Erythroblast (primary cell): ENCODE measurements at places on chromosomes 2 and 18.

GRCh38 chr18:25229920-25230319, 122.0 kb downstream of the ZNF521 start:
- DNase-seq, result no peak

DNA sequence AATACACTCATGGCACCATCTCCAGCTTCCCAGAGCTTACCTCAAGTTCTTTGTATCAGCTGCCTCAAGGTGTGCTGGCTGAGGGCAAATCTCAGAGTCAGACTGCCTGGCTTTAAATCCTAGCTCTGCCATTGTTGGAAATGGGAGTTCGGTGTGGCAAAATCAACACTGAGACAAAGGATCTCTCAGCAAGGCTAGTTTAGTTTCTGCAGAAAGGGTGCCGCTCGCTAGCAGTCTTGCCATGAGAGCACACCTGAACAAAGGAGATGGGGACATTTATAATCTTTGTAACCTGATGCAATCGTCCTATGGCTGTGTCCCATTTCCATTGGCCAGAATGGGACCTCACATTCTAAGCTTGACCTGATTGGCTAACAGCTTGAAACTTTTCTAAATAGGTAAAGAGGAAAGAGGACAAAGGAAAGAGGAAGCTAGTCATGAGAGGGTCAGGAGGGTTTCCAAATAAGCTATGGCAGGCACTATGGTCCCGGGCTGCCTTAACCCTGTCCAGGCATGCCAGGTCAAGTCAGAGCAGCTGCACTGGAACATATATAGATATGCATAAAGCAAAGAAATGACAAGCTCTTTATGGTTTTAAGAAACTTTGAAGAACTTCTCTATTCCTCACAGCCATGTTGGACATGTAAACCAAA, 4.3 kb upstream of the UBE2F start:
- DNase-seq, result peak; percentile 29

DNA sequence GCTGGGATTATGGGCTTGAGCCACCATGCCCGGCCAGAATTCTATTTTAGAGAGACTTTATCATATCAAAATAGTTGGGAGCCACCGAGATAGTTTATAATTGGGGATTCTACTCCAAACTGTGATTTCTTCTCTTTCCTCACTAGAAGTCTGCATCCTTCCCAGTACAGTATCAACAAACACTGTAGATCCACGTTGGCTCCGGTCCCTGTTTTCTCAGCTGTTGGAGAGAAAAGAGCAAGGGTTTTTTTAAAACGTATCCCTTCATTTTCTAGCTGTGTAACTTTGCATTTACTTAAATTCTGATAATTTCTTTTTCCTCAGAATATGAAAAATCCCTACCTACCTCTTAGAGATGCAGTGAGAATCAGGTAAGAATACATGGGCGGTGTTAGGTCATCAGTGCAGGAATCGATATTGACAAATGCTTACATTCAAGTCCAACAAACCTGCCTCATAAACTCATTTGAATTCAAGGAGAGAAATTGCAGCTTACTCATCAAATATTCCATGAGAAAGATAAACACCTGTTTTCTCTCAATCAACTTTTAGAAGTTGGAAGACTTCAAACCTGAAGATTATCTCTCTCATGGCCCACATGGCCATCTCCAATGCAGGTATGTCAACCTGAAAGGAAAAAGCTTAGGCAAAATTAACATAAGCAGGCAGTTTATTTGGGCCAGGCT, 17.7 kb upstream of the PDCL3 start:
- no peak for DNase-seq

GRCh38 chr2:181305301-181306123, 151.7 kb upstream of the ITGA4 start:
- peak; percentile 75 for DNase-seq

DNA sequence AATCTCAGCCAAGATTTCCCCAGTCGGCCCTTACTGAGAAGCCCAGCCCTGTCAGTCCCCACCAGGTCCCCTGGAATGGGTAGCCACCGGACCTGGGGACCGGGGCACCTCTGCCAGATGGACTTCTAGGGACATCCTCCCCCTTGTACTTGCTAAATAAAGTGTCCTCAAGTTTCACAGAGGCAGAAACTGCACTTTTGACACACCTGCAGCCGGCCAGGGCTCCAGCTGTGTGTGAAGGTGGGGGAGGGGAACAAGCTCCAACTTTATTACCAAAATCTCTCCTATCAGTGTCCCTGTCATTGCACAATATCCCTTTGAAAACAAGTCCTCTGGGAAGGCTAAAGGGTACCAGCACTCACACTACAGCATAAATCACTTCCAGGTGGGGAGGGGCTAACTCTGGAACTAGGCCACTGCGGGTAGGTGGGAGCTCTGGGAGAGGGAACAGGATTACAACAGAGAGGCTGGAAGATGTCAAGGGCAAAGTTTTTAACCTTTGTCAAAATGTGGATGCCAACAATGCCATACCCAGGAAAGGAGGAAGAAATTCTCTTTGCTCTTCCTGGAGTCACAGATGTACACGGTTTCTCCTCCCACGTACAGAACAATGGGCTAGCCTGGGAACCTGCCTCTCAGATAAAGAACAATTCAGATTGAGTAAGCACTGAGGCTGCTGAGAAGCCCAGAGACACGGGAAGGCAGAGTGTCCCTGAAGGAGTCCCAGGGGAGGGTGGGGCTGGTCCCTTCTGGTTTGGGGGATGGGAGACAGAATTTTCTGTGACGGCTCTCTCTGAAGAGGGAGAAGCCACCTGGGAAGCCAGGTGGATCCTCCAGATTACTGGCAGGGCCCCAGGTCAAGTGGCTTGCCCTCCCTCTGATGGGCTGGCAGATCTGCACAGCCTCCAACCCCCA, 11.0 kb downstream of the SDC1 start:
- DNase-seq, result no peak

DNA sequence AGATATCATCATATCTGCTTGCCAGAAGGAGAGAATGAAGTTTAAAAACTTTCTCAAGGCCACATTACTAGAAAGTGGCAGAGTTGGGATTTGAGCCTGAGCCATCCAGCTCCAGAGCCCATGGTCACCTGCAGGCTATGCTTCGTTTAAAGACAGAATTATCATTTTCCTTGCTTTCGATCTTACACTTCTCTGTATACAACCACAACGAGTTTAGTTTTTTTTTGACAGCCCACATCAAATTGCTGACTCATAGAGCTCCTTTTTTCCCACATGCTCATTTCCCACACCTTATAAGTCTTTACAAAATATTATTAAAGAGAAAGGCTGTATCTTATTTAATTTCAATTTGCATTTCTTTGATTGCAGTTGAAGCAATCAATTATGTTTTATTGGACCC, 6.5 kb downstream of the PLEK start:
- peak; percentile 37 for DNase-seq

- DNase-seq, result peak; percentile 77
Observed at GRCh38 chr2:45494275-45494977, 116.6 kb downstream of the SRBD1 start.

GRCh38 chr2:133986081-133986837, 267.6 kb upstream of the MGAT5 start:
- no peak for DNase-seq

DNA sequence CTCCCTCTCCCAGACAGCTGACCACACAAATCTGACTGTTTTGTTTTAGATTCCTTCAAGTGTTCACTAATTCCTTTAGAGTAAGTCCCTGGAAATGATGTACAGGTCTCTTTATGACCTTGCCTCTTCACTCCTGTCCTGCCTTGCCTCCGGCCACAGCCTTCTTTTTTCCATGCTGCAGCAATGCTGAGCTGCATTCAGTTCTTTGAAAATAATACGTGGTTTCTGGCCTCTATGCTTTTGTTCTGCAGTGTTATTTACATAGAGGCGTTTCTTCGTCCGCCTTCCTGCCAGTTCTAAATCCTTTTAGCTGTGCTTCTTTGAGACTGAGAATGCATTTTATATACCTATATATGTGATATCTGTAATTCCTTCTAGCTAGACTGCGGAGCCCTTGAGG, 87.2 kb downstream of the PPP1R1C start:
- DNase-seq, result no peak

DNA sequence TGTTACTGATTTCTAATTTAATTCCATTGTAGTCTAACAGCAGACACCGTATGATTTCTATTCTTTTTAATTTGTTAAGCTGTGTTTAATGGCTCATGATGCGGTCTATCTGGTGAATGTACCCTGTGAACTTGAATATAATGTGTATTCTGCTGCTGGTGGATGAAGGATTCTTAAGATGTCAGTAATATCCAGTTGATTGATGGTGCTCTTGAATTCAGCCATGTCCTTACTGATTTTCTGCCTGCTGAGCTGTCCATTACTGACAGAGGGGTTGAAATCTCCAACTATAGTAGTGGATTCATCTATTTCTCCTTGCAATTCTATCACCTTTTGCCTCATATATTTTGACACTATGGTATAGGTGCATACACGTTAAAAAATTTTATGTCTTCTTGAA, 373.3 kb upstream of the RAB12 start:
- no peak for DNase-seq

DNA sequence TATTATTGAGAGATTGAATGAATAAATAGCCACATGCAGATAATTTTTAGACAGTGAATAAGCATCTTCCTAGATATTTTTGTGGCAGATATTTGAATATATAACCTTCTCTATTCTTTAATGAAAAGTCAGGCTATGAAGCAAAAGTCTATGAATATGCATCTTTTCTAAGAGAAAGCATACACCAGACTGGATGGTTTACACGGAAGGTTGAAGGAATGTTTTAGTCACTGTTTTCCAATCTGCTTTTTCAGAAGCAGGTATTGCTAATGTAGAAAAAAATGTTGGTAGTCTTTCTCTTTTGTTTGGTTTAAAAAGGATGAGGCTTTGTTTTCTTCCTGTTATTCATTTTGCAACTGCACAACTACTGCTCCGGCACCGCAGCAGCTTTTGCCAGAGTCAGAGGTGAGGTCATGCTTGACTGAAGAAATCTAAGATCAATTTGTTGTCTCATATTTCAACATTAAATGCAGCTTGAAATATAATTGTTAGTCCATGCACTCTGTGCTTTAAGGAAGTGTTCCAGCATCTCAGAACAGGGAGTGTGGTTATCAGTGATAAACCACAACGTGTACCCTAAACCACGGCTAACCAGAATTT, 1540.8 kb upstream of the PIK3C3 start:
- DNase-seq, result no peak

GRCh38 chr2:205115511-205115910, 566.8 kb upstream of the NRP2 start:
- DNase-seq, result no peak

GRCh38 chr2:229873123-229873581, 48.7 kb downstream of the TRIP12 start:
- DNase-seq, result peak; percentile 25

- DNase-seq, result no peak
Observed at GRCh38 chr2:2568411-2568810, 237.3 kb upstream of the MYT1L start.

- no peak for DNase-seq
Observed at GRCh38 chr2:200637901-200638300, 52.1 kb downstream of the AOX1 start.

- peak; percentile 18 for DNase-seq
Observed at GRCh38 chr2:117815946-117816345, 1.5 kb downstream of the DDX18 start.

- DNase-seq, result no peak
Observed at GRCh38 chr2:205754285-205754923, 72.1 kb downstream of the NRP2 start.

DNA sequence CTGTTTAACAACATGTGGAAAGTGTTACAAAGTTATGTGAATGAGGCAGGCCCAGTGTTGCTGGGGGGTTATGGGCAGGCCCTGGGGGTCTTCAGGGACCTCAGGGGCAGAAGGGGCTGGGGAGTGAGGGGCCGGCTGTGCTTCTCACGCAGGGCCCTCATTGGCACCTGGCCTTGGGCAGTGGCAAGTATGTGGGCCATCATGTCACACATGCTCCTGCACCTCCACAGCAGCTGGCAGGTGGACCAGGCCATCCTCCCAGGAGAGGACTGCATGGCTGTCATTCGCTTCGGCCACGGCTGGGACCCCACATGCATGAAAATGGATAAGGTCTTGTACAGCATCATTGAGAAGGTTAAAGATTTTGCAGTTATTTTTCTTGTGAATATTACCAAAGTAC, 47.4 kb downstream of the ZNF385B start:
- DNase-seq, result no peak

- DNase-seq, result no peak
Observed at GRCh38 chr2:85727798-85728197, 26.0 kb upstream of the ATOH8 start.

DNA sequence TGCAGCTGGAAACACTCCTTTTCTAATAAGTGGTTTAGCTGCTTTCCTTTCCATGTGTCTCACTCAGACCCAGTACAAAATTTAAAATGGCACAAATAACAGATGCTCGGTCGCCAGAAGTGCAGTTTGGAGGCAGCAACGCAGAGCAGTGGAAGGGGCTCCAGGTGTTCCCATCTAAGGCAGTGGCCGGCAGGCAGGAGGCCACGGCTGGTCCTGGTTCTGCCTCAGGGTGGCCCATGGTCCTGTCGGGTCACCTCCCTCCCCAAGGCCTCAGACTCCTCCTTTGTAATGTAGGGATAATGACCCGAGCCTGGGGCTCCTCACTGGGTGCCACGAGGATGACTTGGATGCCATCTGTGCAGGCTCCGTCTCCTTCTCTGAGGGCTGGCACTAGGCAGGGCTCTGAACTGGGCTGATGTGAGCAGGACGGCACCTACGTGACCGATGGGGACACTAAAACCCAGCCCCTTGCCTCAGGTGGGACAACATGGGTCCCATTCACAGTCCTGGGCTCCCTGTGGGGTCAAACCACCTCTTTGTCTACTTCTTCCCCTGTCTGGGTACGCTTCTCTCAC, 80.9 kb upstream of the SLC66A3 start:
- no peak for DNase-seq

GRCh38 chr2:178550352-178550751, 70.1 kb downstream of the PLEKHA3 start:
- no peak for DNase-seq

DNA sequence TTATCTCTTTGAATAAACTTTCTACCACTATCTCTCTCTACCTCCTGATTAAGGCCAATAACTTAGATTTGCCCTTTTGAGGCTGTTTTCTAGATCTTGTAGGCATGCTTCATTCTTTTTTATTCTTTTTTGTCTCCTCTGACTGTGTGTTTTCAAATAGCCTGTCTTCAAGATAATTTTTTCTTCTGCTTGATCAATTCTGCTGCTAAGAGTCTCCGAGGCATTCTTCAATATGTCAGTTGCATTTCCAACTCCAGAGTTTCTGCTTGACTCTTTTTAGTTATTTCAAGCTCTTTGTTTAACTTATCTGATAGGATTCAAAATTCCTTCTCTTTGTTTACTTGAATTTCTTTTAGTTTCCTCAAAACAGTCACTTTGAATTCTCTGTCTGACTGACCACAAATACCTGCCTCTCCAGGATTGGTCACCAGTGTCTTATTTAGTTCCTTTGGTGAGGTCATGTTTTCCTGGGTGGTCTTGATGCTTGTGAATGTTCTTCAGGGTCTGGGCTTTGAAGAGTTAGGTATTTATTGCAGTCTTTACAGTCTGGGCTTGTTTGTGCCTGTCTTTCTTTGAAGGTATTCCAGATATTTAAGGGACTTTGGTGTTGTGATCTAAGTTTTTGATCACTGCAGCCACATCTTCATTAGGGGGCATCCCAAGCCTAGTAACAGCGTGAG, 197.3 kb upstream of the STK17B start:
- no peak for DNase-seq

GRCh38 chr2:47009253-47009767, 93.7 kb upstream of the MCFD2 start:
- no peak for DNase-seq

GRCh38 chr18:39190508-39190907, 1624.9 kb upstream of the CELF4 start:
- DNase-seq, result no peak
